ENCODE measurements at places on chromosomes 7 and 10.
A peak's percentile ranks its signal among the peaks of the same experiment; 100 is the strongest.

- DNase-seq, result no peak
Observed at GRCh38 chr10:117533507-117534281, 8.9 kb upstream of the EMX2 start.

- DNase-seq, result peak; percentile 84
Observed at GRCh38 chr10:96830511-96831199, 1.4 kb upstream of the LCOR start.

- no peak for DNase-seq
Observed at GRCh38 chr10:17512341-17513001, 58.1 kb upstream of the ST8SIA6 start.

GRCh38 chr7:46707973-46708372 lies 786.9 kb upstream of the IGFBP3 start:
- no peak for DNase-seq

GRCh38 chr10:6877336-6877721 lies 297.3 kb upstream of the PRKCQ start:
- no peak for DNase-seq

- DNase-seq, result no peak
Observed at GRCh38 chr10:61140765-61141392, 196.9 kb upstream of the RHOBTB1 start.

Measured in activated CD8-positive, alpha-beta memory T cell treated with anti-CD3 and anti-CD28 coated beads, Interleukin-2, amount 50 U/mL, for 48 hours (primary cell).